Airway epithelial cell (primary cell): ENCODE measurements at places on chromosomes 5 and 9. TPM values are rescaled to one million over a fixed set of nuclear protein-coding genes. Genes with fewer than 3 reads are reported as not detected.

Gene ADAMTS12
- total RNA-seq, result 1.6 and 2.5 TPM in 2 replicates

Gene GPR21
- 0.28 and 0.42 TPM in 2 replicates for total RNA-seq

Gene MOB3B
- 5.3 and 6.0 TPM in 2 replicates for total RNA-seq

Gene APBA1
- total RNA-seq, result 0.65 and 0.85 TPM in 2 replicates

Gene LURAP1L
- total RNA-seq, result 10.5 and 12.1 TPM in 2 replicates

Gene GHR
- 0.42 TPM in 2 replicates for total RNA-seq

Gene HRCT1
- 1.1 TPM in 1 of 2 replicates, not detected in the other for total RNA-seq
